Stimulated activated CD4-positive, alpha-beta T cell treated with anti-CD3 and anti-CD28 coated beads, Interleukin-1b, Interleukin-23, amount 100 ng/mL, for 1 hour (primary cell): ENCODE measurements at places on chromosomes 16 and 17.

GRCh38 chr16:85844169-85844481, 44.6 kb downstream of the COX4I1 start:
- DNase-seq: no peak

DNA sequence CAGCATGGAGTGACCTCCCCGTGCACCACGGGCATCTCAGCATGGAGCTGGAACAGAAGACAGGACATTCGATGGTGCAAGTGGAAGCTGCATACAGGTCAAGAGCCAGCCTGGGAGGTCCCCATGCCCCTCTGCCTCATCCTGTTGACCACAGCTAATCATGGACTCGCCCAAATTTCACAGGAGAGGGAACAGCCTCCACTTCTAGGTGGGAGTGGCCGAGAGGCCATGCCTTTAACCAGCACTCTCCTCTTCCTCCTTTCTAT, 3.8 kb upstream of the SLC47A2 start:
- no peak for DNase-seq

DNA sequence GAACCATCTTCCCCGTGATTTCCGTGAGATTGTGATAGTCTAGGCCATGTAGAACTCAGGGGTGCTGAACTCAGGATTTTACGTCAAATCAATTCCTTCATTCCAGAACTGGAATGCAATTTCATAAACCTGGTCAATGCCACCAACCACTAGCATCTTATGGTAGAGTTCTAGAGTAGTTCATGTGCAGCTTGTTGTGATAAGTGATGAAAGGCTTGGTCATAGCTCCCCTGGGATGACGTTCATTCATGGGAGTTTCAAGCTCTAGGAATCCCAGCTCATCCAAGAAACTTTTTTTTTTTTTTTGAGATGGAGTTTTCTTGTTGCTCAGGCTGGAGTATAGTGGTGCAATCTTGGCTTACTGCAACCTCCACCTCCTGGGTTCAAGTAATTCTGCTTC, 3.7 kb upstream of the DPEP2 start:
- DNase-seq: no peak

GRCh38 chr17:35255316-35255715, 12.4 kb downstream of the SLFN5 start:
- no peak for DNase-seq

DNA sequence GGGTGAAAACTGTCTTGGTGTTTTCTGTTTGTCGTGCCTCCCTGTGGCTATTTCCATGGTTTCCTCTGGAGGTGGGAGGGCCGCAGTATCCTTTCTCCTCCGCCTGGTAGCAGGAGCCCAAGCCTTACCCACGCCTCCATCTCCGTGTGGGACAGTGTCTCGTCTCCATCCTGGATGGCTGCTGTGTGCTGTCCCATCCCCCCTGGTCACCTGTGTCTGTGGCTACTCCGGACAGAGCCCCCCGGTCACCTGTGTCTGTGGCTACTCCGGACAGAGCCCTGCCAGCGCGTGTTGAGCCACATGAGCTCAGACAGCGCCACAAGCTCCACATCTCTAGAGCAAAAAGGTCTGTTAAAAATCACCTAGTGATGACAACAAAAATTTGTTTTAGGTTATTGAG, 198.2 kb upstream of the CHMP6 start:
- DNase-seq: no peak

- DNase-seq: no peak
These were observed 4.3 kb downstream of the SPDYE4 start for GRCh38 chr17:8753976-8754440.

DNA sequence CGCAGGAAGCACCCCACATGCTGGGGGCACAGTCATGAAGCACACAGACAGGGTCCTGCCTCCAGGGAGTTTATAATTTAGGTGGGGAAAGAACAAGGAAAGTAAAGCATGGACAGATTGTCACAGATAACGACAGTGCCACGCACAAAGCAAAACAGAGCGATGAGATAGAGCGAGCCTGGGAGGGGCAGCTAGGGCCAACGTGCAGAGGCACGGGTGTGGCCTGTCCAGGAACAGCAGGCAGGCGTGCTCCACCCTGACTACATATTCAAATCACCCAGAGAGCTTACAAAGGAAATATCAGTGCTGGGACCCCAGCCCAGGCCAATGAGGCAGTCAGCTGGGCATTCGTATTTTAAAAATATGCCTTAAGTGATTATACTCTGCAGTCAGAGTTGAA, 16.8 kb downstream of the LGALS9 start:
- DNase-seq: no peak

DNA sequence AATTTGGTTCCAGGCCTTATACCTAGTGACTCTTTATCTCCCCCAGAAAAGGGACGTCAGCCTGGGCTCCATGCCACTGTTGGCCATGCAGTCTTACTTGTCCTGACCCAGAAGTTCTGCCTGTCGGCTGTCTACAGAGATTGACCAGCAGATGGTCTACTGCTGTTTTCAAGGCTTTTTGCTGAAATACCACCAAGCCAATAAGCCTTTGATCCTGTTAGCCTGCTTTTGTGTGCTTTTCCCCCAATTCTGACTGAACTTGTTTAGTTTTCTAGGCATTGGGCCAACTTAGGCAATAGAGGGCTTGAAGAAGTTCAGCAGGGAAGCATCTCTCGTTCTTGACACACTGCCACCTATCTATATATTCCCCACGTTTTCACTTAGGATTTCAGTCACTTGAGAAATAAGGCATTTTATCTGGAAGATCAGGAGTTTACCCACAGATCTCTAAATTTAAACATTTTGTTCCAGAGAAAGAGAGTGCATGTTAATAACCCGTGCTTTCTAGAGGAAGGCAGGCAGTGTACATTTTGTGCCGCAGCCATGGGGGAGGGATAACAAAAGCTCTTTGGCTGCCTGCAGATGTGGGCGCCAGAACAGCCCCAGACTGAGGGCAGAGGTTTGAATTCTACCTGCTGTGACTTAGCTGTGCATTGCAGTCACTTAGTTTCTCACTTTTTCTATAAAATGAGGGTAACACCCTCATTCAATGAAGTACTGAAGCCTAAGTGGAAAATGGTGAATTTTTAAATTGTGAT, 12.3 kb upstream of the CARMIL2 start:
- no peak for DNase-seq

GRCh38 chr17:77738751-77739531, 219.6 kb upstream of the TNRC6C start:
- no peak for DNase-seq

- no peak for DNase-seq
These were observed 4.8 kb downstream of the LHX1 start for GRCh38 chr17:36942019-36942599.
